Activated CD8-positive, alpha-beta memory T cell treated with anti-CD3 and anti-CD28 coated beads for 48 hours (primary cell): ENCODE measurements at places on chromosomes 3 and 15.

DNA sequence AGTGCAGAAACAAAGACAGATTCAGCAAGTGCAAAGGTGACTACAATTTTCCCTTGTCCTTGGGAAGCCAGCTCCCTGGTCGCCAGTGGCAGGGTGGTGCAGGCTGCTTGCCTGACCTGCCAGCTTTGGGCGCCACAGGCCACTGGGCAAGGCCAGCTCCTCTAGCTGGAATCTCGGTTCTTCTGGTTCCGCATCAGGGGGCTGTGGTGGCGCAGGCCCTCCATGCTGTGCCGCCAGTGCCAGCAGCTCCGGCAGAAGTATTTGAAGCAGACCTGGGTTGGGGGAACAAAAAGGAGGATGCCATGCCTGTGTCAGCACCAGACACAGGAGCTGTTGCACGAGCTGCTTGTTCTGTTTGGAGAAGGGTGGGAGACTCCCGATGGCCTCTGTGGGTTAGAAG lies 4.2 kb upstream of the RPS17 start:
- no peak for DNase-seq

DNA sequence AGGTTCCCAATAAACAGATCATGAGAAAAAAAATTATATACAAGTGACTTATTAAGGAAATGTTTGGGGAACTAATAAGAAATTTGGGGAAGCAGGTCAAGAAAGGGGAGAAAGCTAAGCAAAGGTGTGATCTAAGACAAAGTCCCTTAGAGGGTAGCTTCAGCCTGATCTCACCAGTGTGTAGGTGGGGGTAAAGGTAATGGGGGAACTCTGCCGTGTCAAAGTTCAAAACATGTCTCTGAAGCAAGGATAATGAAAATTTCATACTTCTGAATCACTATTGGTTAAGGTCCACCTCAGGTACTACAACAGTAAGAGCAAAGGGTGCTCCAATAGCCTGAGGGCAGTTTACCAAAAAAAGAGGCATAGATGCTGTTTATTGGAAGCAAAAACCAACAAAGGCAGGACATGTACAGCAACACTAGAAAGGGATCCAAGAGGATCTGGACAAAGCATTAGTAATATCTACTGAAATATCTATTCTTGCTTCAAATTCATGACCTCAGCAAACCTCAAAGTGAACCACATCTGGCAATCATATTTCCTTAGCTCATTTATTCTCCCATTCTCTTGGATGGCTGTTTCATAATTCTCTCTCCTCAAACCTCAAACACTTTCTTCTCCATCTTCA lies 6.9 kb downstream of the ACAD11 start:
- DNase-seq: no peak

DNA sequence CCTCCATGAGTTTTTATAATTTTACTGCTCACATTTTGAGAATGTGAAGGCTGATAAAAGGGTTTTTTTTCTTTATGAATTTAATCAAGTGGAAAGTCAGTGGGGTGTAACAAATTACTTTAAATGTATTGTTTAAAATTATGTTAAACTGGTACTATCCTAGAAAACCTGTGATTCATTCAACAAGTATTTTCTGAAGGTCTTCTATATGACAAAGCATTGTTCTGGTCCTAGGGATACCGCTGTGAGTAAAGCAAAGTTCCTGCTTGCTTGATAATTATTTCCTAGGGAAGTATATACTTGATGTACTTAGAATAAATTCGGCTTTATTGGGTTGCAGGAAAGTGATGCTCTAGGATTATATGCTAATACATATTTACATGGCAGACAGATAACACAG lies 152.8 kb upstream of the GOLGA6L4 start:
- no peak for DNase-seq

GRCh38 chr3:48278884-48279559 lies 38.1 kb downstream of the ZNF589 start:
- no peak for DNase-seq

- no peak for DNase-seq
Measured at GRCh38 chr3:57706462-57706861, 13.6 kb upstream of the DENND6A start.

GRCh38 chr3:48983096-48983495 lies 6.9 kb upstream of the P4HTM start:
- DNase-seq: no peak
